ENCODE measurements at places on chromosomes 4 and X.

- no peak for DNase-seq
Measured at GRCh38 chrX:119942173-119942819, 1.3 kb downstream of the NKAP start.

- no peak for DNase-seq
Measured at GRCh38 chrX:36961590-36961989, 46.6 kb upstream of the FAM47C start.

- no peak for DNase-seq
Measured at GRCh38 chr4:77433418-77433733, 172.2 kb upstream of the CXCL13 start.

DNA sequence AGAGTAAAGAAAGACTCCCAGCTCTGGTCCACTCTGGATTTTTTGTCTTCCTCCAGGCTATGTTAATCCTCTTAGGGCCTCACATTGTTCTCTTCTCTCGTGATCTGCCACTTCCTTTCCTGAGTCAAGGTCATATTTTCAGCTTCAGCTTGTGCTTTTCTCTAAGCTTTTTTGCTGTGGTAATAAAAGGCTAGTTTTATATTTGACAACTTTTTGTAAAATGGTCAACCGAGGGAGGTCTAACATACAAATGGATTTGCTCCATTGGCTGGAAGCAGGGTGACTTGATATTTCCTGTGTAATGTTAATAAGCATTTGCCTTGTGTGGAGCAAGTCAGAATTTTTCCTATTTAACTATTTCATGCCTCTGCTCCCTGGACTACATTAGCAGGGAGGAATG is 239.7 kb downstream of the RAB28 start:
- DNase-seq = no peak

- no peak for DNase-seq
Measured at GRCh38 chr4:67678612-67679011, 22.3 kb downstream of the UBA6 start.

DNA sequence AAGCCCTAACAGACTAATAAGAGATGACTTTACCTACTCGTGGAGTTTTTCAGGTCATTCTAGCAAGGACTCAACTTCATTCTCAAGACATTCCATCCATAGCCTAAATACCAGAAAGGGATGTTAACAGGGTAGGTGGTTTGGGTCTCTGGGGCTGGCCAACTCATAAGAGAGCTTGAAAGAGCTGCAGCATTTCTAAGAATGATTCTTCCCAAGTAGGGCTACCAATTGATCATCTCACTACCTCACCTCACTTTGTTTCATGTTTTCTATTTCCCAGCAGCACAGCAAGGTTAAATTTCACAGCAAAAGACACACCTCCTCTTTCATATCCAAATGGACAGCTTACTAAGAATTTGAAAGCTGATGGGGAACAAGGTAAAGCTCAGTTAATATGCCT is 614.8 kb upstream of the DIPK2B start:
- no peak for DNase-seq

DNA sequence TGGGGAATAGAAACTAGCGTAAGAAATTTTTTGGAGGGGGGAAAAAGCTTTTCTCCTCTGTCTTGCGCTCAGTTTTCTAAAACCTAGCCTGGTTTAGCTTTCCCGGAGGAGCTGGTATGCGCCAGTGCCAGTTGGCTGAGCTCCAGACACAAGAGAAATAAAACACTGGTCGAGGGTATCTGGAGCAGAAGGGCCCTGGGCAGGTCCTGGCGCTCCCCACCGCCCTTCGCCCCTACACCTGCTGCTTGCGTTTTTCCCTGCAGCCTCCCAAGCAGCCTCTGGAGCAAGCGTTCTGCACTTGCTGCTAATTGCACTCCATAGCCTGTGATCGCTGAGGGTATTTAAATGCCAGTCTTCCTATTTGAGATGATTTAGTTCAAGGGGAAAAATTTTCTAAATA is 816 bp downstream of the EREG start:
- no peak for DNase-seq

DNA sequence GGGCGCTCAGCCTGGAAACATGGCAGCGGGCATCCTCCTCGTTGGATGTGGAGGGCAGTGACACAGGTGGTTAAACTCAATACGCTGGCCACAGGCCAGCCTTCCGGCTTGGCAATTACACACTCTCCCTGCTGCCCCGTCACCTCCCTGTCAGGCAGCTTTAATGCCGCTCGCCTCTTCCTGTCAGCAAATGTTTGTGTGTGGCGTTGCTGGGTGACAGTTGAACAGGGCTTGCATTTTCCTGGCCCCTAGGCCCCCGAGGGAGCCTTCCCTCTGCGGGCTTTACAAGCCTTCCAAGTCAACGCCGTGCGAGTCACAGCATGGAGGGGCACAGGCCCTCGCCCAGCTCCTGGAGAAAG is 620.0 kb downstream of the BCOR start:
- peak; percentile 78 for DNase-seq

DNA sequence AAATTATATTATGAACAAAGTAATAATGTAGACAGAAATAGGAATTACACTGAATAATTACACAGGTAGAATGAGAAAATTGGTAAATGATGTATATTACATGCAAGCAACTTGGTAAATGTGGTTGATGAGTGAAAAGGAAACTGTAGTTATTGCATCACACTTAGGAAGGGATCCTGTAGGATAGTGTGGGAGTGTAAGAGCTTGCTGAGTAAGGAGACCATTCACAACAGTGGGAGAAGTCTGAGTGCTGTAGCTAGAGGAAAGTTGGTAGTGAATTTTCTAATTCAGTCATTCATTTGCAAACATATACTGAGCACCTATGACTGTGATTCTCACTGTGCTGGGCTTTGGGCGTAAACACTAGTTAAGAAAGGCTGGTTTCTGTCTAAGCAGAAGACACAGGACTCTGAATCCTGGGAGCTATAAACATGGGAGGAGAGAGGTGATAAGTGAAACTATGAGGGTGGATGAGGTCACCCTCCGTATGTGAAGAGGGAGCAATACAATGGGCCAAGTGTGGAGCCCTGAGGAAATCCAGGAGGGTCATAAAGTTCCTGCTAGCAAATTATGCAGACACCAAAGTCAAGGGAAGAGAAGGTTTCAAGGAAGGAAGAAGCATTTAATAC is 14.2 kb upstream of the CPE start:
- DNase-seq = no peak
